ENCODE measurements at places on chromosomes 16 and 17.

- no peak for DNase-seq
Observed at GRCh38 chr16:50470687-50471086, 77.5 kb upstream of the NKD1 start.

DNA sequence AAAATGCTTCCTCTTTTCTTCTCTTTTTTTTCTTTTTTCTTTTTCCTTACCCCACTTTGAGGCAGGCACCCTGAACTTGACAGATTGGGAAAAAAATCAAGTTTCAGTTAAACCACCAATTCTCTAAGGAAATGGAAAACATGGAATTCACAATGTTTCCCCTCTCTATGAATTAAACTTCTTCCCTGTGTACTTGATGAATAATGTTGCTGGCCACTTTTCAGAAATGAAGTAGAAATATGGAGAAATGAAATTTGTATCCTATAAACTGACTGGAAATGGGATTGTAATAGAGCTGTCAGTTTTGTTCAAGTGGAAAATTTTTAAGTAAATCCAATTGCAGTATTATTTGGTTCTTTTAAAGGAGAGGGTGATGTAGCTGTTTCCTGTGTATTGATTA, 129.8 kb downstream of the CLEC16A start:
- DNase-seq, result no peak

- DNase-seq, result no peak
Observed at GRCh38 chr16:65546353-65546791, 424.5 kb upstream of the CDH11 start.

DNA sequence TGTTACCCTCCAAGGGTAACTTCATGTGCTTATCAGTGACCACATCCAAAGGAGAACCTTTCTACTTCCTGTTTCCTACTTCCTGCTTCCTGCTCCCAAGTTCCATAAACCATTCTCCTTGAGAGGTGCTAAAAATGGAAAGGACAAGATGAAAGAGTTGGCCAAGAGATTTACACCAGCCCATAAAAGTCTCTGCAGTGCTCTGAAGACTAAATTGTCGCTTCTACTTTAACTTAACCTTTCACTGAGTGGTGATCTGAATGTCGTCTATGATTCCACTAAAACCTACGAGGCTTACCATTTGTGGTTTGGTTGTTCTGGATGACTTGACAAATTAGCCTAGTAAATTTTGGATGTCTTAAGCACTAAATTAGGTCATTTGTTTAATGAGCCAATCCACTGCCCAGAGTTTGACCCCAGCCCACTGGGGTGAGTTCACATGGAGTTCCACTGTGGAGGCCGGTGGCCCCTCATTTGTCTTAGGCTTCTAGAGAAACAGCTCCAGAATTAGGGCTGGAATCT, 333.1 kb downstream of the FOXL1 start:
- DNase-seq, result no peak

- DNase-seq, result no peak
Observed at GRCh38 chr17:50511058-50511457, 2.8 kb downstream of the MYCBPAP start.

DNA sequence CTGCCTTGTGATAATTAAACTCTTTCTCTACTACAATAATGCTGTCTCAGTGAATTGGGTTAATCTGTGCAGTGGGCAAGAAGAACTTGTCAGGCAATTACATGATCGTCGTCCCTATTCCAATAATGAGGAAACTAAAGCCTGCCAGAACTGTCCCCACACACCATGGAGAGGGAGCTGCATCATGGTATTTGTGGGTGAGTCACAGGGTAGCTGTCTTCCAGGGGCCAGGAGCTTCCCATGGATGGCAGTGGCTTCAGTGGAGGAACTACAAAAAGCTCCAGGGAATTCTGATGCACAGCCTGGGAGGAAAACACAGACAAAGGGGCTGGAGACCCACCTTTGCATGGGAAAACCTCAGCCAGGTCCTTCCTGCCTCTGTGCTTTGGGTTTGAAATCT, 83.3 kb upstream of the C16orf82 start:
- DNase-seq, result no peak

DNA sequence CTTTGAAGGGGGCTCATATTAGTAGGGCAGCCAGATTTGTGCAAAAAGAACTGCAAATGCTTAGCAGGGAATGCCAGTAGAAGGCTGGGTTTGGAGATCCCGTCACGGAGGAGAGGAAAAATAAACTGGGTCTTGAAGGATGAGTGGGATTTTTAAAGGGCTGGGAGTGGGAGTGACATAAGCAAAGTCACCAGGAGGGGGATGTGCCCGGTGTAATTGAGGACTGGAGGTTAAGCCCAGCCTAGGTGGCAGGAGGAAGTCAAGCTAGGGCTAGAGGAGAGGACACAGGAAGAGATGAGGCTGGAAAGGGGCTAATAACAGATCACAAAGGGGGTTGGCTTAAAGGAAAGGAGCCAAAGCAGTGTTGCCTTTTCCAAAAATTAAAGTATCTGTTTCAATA, 23.2 kb upstream of the LONP2 start:
- DNase-seq, result no peak
